ENCODE measurements at places on chromosomes 7 and 10.

GRCh38 chr7:41811941-41812340, 109.1 kb upstream of the INHBA start:
- no peak for DNase-seq

- no peak for DNase-seq
These were observed 45.5 kb upstream of the NKX2-3 start for GRCh38 chr10:99487125-99487807.

DNA sequence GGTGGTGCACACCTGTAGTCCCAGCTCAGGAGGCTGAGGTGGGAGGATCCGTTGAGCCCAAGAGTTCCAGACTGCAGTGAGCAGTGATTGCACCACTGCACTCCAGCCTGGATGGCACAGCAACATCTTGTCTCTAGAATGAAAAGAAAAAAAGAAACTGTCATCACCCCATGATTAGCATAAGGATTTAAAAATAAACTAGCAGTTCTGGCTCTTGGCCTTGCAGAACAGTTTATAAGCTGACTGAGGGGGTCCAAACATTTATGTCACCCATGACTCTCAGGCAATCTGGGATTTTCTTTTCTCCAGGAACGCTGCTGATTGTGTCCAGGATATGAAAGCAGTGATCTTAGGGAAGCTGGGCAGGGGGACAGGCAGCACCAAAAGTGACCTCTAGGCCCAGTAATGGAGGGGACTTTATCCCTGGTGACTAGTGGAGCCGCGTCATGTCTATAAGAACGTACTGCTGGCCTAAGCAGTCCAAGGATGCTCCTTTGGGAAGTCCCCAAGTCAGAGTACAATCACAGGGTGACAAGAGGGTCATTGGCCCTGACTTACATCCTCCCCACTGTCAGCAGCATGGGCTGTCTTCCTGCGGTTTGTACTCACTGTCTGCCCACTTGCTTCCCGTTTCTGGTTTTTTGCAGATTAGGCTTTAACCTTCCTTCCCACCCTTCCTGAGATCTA, 177.4 kb downstream of the ARHGAP12 start:
- DNase-seq = peak; percentile 50

DNA sequence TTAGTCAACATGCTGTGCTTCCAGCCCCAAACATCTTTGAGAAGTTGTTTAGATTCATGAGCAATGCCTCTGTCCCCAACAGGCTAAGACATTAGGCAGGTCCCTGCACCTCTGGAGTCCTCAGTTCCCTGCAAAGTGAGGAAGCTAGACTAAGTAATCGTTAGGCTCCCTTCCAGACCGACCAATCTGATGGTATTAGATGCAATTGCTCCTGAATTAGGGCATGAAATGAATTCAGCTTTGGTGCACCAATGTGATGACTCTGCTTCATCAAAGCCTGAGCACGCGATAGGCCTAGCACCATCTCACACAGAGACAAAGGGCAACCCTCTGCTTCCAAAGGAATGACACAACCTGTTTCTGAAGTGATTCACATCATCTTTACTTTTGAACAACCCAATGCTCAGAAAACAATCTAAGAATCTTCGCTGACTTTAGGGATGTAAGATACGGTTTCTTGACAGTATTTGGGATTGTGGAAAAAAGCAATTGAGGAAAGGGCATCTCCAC, 723 bp upstream of the TES start:
- DNase-seq = no peak

GRCh38 chr10:4545062-4545461, 280.9 kb upstream of the AKR1E2 start:
- no peak for DNase-seq

- peak; percentile 25 for DNase-seq
These were observed 190.1 kb downstream of the PRPF18 start for GRCh38 chr10:13776861-13777311.

- DNase-seq = peak; percentile 42
These were observed 11.3 kb downstream of the CPA2 start for GRCh38 chr7:130277763-130278643.

GRCh38 chr10:61760943-61761824, 98.5 kb downstream of the CABCOCO1 start:
- no peak for DNase-seq

DNA sequence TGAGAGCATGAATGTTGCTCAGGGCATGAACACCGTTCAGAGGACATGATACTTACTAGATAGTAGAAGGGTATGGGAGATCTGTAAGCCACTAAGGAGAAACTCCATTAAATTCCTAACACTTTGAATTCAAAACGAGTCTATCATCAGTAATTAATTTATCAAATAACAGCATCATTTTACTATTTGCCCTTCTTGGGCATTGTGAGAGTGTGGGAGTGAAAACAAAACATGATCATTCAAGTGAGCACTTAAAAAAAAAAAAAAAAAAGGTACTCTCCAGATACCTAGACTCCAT, 20.5 kb upstream of the ASB15 start:
- no peak for DNase-seq

DNA sequence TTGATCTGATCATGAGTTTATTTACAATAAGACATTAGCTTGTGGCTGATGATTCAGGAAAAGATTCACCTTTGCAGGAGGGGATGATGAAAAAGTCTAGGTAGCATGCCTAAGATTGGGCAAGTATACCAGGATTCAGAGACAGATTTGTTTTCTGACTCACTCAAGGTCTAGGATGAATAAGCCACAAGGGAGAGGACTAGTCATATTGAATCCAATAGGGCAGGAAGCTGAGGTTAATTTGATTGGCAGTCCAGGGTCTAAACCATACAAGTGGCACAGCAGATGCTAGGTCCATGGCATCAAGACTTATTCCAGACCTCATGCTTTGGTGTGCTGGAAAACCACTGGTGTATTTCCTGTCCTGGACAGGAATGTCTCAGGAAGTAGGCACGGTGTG, 1133.4 kb downstream of the XPNPEP1 start:
- DNase-seq = no peak

GRCh38 chr10:6227346-6227745, 24.6 kb downstream of the PFKFB3 start:
- no peak for DNase-seq

DNA sequence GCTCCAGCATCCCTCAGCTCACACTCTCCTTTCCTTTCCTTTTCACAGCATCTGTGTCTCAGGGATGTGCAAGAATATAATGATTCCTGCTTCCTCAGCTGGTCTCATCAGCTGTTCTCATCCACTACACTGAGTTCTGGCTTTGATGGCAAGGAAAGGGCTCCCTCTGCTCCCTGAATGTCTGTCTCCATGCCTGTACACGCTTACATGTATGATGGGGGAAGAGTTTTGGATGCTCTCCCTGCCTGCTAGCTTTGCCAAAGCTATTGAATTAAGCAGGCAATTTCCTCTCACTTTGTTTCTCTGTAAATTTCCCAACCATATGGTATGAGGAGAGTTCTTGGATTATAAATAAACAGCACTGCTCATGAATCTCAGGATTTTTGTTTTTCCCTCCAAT, 254.5 kb downstream of the SORCS3 start:
- no peak for DNase-seq

GRCh38 chr7:87152897-87153641, 816 bp downstream of the DMTF1 start:
- DNase-seq = peak; percentile 51

DNA sequence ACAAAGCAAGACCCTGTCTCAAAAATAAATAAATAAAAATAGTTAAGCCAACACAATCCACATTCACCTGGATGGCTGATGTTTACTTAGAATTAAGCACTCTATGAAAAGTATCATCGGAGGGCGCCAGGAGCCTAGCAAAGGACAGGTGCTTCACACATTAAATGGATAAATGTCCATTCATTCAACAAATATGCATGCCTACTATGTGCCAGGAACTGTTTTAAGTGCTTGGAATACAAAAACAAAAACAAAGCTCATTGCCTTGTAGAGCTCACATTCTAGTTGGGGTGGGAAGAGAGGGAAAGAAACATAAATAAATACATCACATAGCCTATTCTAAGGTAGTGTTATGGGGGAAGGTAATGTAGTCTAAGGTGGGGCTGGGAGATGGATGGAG, 4.1 kb downstream of the BAIAP2L1 start:
- DNase-seq = no peak

- DNase-seq = no peak
These were observed 2.3 kb downstream of the LRRTM3 start for GRCh38 chr10:66927971-66928770.

GRCh38 chr7:130379921-130380860, at the start of gene CPA1:
CPA1 (plus strand) TSS chr7:130380494; CDS start chr7:130380521, 27 bp downstream.
- DNase-seq = no peak

- DNase-seq = no peak
These were observed 242.8 kb downstream of the MGMT start for GRCh38 chr10:129709627-129710509.
